ENCODE measurements at places on chromosomes 3 and 15.

- DNase-seq: no peak
Measured at GRCh38 chr15:51144021-51144532, 49.4 kb upstream of the TNFAIP8L3 start.

DNA sequence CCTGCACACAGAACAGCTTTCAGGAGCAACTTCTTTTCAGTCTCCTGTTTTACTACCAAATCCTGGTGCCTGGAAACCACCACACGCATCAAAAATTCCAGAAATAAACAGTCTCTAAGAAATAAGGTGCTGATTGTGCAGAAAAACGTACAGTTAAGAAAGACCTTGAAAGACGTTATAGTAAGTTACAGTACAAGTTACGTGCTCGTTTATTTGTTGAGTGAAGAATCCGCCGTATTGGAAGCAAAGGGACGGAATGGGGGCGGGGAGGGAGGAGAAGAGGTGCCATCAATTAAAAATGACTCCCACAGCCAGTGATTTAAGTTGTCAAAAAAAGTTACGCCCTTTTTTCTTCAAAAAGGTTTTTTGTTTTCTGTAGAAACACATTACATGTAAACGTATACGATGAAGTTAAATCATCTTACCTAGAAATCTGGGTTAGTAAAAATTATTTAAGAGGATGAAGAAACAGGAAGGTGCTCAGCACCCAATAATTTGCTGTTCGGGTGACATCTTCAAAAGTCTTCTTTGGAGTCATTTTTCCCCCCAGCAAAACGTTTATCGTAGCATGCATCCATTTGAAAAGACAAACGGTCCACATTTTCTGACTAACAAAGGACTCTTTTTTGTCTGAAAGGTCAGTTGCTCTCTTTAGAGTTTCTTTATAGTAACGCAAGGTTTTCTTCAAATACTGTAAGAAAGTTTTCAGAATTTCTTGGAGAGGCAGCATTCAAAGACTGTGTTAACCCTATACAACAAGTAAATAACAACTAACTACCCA is 782 bp upstream of the UACA start:
- DNase-seq: no peak

GRCh38 chr3:98796334-98796733 is 33.2 kb downstream of the ST3GAL6 start:
- DNase-seq: no peak

- no peak for DNase-seq
Measured at GRCh38 chr3:147483578-147483977, 74.4 kb downstream of the ZIC1 start.

- no peak for DNase-seq
Measured at GRCh38 chr3:32632533-32633265, 52.3 kb upstream of the CNOT10 start.

DNA sequence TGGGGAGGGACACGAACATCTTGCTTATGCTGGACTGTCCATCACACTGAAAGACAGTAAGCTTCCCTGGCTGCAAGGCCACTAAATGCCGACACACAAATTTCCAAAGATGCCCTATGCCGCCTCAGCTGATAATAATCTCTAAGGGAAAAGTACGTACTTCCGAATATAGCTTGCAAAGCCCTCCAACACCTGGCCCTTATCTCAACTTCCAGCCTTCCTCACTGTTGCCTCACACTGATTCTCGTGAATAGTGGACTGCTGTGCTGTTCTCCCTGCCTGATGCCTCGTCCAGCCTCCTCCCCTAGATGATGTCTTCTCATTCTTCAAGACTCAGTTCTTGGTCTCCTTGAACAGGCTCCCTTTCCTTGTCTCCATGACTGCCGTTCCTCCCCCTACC is 72.3 kb downstream of the CD47 start:
- no peak for DNase-seq

DNA sequence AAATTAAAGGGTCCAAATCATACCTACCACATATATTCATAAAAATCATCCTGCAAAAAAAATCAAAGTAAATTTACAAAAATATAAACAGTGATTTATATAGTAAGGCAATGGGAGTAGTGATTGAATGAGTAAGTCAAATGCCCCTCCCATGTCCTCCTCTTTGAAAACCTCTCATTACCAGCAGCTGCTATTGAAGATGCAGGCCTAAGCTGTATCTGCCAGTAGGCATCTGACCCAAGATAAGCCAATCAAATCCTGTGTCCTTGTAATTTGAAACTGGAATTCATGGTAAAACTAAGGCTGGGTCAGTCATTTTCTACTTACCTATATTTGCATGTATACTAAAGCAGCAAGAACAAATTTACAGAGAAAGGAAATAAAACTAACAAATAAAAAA is 60.4 kb upstream of the POU1F1 start:
- DNase-seq: no peak

DNA sequence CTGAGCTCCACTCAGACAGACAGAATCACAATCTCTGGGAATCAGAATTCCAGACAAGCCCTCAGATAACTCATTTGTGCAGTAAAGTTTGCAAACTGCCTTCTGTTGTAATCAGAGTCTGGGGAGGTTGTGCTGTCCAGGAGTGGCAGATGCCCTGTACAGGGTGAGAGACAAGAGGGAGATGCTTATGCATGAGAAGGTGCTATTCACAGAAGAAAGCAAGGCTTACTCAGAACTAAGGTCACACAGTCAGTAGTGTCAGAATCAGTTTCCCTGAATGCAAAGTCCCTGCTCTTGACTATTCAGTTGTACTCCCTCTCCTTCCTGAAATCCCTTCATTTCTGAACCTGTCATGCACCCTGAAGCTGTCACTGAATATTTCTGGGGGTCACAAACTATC is 43.7 kb downstream of the SRPRB start:
- no peak for DNase-seq

GRCh38 chr3:141379250-141379966 is 11.1 kb downstream of the ZBTB38 start:
- no peak for DNase-seq

DNA sequence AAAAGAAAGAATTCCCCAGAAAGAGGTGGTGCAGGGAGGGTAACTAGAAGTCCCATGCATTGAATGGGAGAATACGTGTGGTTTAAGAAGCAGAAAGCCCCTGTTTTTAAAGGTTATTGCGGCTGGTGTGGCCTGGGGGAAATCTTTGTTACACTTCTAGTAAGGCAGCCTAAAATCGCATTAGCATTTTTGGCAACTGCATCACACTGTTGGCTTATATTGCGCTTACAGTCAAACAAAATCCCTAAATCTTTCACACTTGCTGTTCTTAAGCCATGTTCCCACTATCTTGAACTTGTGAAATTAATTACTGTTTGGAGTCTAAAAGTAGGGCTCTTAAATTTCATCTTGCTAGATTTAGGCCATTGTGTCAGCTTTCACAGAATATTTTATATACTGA is 66.0 kb upstream of the GOLIM4 start:
- no peak for DNase-seq

DNA sequence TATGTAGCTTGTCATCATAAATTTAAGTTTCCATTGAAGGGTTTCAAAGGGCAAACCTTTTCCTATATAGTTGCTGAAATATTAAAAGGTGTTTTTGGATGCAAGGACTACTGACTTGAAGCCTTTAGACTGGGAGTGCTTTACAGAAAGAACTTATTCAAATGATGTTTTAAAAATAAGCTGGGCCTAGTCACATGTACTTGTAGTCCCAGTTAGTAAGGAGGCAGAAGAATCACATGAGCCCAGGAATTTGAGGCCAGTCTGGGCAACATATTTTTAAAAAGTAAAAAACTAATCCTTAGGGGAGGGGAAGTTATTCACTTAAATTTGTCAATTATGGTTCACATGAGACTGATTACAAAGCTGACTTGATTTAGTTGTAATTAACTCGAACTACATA is 65.0 kb downstream of the SMARCC1 start:
- DNase-seq: no peak

DNA sequence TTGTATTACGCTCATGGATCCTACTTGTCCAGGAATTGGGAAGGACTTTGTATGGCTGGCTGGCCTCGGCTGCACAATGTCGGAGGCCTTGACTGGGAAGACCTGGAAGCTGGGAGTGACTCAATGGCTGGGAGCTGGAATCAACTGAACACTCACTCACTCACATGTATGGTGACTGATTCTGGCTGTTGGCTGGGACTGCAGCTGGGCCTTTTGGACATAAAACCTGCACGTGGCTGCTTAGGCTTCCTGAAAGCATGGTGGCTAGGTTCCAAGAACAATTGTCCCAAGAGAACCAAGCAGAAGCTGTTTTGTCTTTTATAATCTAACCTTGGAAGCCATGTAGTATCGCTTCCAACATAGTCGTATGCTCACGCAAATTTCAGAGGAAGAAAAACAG is 38.0 kb upstream of the CMTM8 start:
- DNase-seq: no peak

DNA sequence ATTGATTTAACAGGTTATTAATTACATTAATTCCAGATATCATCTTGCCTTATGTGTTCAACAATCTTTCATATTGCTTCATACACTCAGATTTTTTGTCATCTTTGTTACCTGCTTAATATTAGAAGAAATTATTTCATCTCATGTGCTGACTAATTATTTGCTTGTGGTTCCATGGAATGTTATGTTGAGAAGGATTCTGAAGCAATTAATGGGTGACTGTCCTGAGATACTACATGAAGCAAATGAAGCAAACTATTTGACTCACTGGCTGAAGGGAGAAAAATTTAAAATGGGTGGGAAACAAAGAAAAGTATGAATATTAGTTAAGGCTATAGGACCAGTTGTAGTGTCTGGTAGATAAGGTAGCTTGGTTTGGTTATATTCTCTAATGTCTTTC is 443.8 kb upstream of the EPHA6 start:
- DNase-seq: no peak
